ENCODE measurements at places on chromosomes 3 and 15.
A peak's percentile ranks its signal among the peaks of the same experiment; 100 is the strongest.

DNA sequence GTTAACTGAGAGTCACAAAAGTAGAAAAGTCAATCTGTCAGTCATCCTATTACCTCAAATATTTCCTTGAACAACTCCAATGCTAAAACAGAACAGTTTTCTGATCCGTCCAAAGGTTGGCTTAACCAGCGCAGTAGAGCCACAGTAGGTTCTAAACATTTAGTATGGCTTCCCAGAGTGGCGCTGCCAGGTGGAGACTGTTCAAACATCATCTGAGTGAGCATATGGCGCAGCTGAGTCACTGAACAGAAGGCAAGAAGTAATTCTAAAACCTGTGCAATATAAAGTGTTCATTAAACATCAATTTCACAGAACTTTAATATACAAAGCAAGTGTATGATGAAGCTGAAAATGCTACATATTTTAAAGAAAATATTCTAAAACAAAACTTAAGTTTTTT lies 19.9 kb downstream of the CIP2A start:
- no peak for DNase-seq

GRCh38 chr15:60184579-60184978 lies 180.5 kb downstream of the FOXB1 start:
- DNase-seq = no peak

DNA sequence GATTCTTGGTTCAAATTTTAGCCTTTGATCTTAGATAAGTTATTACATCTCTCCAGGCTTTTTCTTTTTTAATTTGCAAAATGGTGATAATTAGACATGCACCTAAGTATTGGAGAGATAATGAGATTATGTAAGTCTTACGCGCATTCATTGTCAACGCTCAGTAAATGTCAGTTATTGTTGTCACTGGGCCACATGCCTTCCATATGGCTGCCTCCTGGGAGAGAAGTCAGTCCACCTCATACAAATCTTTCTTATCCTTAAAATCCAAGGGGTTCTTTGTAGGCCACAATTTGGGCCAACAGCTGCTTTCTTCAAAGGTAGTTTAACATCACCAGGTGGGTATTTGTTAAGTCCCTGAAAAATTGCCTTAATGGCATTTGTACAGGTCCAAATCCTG lies 25.5 kb upstream of the PTPRG start:
- no peak for DNase-seq

GRCh38 chr15:77580996-77581682 lies 51.6 kb downstream of the LINGO1 start:
- no peak for DNase-seq

DNA sequence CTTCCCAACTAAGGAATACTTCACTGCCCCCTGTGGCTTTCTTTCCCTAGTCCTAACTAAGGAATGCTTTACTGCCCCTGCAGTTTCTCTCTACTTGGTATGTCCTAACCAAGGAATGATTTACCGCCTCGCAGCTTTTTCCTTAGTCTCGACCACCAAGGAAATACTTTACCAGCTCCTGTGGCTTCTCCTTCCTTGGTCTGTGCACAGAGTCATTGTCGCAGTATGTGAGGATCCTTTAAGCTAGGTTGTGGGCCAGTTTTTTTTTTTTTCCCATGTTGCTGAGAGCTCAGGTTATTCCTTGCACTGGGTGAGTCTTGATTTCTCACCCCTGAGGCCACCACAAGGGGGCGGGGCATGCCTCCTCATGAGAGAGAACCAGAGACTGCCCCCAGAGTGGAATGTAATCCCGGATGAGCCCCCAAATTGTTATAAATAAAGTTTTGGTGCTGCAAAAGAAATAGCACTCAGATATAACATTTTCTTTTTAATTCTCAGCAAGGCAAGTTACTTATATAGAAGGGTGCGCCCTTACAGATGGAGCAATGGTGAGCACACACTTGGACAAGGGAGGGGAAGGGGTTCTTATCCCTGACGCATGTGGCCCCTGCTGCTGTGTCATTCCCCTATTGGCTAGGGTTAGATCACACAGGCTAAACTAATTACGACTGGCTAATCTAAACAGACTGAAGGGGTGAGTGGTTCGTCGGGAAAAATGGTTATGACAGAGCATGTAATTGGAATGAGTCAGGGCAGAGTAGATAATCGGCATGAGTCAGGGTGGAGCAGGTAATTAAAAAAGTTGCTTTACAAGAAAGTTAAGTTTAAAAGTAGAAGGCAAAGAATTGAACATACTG lies 27.0 kb downstream of the NDUFB4 start:
- no peak for DNase-seq

DNA sequence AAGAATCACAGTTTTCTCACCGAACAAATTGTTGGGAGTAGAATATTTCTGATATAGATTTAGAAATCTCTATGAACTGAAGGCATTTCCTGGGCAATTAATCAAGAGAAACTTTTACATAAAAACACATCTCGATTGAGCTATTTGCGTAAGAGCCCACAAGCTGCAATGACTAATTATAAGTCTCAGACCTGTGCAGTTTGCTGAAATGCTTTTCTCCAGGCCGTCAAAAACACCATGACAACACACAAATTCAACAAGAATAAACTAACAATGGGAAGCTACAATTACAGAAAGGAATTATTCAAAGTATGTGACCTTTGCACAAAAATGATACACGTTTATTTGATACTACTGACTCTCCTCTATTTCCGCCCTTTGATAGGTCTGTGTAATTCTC lies 481.2 kb upstream of the WNT5A start:
- no peak for DNase-seq

GRCh38 chr3:181622365-181622764 lies 89.4 kb upstream of the SOX2 start:
- no peak for DNase-seq

DNA sequence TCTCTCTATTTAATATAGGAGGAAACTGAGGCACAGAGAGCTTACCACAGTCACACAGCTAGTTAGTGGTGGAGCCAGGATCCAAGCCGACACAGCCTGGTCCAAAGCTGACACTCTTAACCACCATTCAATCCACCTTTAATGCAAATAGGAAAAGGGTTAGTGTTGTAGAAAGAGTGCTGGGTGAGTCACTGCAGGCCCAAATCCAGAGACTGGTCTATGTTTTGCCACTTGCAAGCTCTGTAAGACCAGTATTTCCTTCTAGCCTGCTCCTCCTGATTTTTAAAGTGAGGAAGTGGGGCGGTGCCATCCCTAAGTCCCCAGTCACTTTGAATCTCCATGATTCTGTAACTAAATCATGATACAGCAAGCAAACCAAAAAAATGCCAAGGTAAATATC lies 111.0 kb downstream of the MECOM start:
- no peak for DNase-seq

GRCh38 chr3:171783626-171784025 lies 26.7 kb downstream of the PLD1 start:
- DNase-seq = no peak

GRCh38 chr15:41621200-41622193 lies 38.7 kb upstream of the MGA start:
- DNase-seq = peak; percentile 46

DNA sequence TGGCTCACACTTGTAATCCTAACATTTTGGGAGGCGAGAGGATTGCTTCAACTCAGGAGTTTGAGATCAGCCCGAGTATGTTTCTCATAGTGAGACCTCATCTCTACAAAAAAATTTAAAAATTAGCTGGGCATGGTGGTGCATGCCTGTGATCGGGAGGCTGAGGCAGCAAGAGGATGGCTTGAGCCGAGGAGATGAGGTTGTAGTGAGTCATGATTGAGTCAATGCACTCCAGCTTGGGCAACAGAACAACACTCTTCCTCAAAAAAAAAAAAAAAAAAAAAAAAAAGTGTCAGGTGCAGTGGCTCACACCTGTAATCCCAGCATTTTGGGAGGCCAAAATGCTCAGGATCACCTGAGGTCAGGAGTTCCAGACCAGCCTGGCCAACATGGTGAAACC lies 2.4 kb downstream of the RPL39L start:
- no peak for DNase-seq

DNA sequence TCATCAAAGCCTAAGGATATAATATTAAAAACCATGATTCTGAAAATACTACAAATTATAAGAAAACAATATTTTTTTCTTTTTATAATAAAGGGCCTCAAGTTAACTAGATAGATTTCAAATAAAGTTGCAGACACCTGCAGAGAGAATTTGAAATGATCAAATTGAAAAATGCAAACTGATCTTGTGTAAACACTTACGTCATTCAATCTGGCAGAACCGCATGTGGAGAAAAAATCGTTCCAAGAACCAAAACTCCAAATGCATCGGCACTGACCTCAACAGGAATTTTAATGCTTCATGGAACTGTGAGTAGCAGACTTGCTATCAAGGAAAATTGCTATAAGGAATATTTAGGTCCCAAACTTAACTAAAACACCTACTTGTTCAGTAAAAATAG lies 17.2 kb downstream of the CPA3 start:
- no peak for DNase-seq

GRCh38 chr3:120399372-120399771 lies 50.2 kb upstream of the LRRC58 start:
- no peak for DNase-seq

DNA sequence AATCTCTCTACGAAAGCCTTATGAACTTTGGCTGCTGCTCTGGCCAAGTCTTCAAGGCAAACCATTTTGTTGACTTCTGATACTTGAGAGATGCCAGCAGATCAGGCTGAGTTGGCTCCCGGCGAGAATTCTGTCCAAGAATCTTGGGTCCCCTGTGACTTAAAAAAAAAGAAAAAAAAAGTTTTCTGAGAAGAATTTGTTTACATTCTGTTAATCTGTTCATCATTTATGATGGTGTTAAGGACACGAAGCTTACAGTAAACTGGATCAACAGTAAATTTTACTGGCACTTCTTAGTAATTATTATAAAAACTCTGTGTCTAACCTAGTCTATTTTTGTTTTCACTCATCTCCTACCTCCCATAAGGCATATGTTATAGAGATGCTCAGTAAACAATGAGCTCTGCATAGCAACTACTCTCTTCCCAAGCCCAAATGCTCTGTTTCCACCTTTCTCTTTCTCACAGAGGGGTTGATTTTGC lies 320.9 kb upstream of the RASGRP1 start:
- DNase-seq = no peak

DNA sequence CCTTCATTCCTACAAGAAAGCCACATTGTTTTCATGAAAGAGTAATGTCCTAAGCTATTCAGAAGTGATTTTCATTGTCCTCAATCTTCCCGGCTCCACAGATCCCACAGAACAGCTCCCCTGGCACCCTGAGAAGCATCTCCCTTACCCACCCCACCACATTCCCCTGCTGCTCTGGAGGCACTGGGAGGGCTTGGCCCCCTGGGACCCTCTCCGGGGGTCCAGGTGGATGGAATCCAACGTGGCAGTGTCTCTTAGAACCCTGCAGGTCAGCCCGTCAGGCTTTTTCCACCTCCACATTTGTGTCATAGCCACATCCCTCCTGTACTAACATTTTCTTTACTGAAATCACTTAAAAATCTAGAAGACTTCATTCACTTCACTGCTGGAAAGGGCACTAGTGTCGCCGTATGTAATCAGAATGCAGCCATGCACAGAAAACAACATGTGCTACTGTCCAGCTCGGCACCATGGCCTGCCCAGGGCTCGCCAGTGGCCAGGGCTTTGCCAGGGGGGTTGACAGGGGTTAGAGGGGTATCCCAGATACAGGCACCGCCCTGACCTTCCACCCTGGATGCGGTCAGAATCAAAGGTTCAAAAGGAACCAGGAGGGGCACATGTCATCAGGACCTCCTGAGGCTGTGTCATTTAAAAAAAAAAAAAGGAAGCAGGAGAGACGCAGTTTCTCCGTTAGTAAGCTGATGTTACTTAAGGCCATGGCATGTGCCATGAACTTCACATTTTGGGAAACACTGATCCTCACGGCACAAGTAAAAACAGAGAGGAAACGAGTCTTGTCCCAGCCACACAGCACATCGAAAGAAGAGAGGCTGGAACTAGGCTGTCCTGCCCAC lies 106.3 kb downstream of the LSM3 start:
- DNase-seq = no peak

DNA sequence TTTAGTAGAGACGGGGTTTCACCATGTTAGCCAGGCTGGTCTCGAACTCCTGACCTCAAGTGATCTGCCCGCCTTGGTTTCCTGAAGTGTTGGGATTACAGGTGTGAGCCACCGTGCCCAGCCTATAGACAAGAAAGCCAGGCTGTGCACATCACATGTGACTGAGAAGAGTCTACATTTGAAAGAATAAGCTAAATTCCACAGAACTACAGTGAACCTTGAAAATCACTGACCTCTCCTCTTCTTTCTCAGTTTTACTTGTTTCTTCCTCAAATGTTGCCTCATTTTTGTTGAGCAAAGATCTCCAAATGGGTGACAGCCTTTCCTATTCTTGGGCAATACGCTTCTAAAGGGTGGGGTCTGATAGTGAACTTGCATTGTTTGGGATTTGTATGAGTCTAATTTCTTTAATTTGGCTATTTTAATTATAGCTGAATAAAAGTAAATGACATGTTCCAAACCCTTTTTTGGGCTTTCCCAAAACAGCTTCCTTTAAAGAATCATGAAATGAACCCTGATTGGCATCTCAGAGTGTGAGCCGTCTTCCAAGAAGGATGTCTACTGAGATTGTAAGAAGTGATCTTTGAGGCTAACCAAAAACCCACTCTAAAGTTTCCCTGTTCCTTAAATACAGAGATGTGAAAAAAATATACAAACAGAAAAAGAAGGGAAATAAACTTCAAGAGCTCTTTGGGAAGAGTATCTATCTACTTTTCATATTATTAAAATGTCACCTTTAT lies 21.6 kb upstream of the SPTBN5 start:
- DNase-seq = no peak

DNA sequence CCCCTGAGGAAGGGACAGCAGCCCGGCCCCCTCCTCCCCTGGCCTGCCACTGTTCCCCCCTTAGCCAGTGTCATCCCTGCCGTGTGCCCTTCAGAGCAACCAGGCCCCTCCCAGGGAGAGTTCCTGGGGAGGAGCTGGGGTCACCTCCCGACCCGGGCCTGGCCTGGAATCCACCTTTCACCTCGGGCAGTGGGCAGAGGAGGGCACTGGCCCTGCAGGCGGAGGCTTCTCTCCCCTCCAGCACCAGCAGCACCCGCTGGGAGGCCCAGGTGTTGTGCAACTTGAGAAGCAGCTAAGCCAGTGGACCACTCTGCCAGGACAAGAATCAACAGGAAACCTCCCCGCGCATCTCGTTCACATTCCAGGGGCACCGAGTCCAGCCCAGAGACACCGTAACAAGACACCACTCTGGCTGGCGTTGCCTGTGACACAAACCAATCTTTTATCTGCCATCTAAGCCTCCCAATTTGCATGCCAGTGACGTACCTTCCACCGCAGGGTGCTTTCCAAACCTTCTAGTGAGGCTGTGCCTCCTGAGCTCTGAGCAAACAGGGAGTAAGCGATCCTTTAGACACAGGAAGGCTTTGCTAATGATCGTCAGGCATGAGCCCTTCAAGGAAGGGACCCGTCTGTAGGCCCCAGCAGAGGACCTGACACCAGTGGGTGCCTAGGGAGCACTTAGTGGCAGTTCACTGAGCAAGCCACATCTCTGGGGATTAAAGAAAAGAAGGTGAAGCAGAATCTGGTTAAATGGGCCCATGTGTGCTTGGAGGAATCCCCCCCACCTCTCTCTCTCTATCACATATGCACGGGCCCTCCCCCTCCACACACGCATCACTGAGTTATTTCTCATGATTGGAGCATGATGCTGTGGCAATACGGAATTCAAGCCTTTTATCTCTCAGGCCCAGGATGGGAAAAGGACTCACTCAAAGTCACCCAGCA lies 98.9 kb upstream of the TLE3 start:
- DNase-seq = peak; percentile 20
